ENCODE measurements at places on chromosomes 12 and 14. TPM values are rescaled to one million over a fixed set of nuclear protein-coding genes. Genes with fewer than 3 reads are reported as not detected.

NRXN3 gene
- total RNA-seq, result 1.6 TPM

- no peak for DNase-seq
Observed at GRCh38 chr12:57049890-57050289, at the start of gene MYO1A. Gene MYO1A (minus strand): TSS chr12:57050129. CDS start chr12:57048323, 1,806 bp downstream.

GRCh38 chr14:61466249-61466904 is 145.0 kb downstream of the PRKCH start:
- DNase-seq, result no peak

LPAR5 gene
- total RNA-seq, result 4.6 TPM
